NCI-H146 (cell line): ENCODE measurements at places on chromosomes 13 and 19.

GRCh38 chr19:2716722-2717637, 4.2 kb downstream of the DIRAS1 start:
- no peak for DNase-seq

DNA sequence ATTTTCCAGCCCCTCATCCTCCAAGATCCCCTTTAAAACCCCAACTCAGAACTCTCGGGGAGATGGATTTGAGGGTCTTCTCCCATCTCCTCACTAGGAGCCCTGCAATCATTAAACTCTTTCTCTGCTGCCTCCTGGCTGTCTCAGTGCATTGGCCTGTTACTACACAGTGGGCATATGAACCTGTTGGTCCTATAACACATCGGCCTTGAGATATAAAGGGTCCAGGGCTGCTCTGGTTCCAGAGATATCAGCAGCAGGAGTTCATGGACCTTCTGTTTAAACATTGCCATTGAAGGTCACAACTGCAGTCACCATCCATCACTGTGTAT, 3.8 kb upstream of the METTL21C start:
- no peak for DNase-seq

- no peak for DNase-seq
These were observed 551.4 kb upstream of the SGCG start for GRCh38 chr13:22629374-22629773.

GRCh38 chr13:107906131-107906530, 309.2 kb downstream of the LIG4 start:
- DNase-seq: no peak

GRCh38 chr19:16066611-16067104, 9.6 kb upstream of the TPM4 start:
- no peak for DNase-seq

GRCh38 chr13:98487016-98487415, 89.9 kb downstream of the STK24 start:
- DNase-seq: no peak

DNA sequence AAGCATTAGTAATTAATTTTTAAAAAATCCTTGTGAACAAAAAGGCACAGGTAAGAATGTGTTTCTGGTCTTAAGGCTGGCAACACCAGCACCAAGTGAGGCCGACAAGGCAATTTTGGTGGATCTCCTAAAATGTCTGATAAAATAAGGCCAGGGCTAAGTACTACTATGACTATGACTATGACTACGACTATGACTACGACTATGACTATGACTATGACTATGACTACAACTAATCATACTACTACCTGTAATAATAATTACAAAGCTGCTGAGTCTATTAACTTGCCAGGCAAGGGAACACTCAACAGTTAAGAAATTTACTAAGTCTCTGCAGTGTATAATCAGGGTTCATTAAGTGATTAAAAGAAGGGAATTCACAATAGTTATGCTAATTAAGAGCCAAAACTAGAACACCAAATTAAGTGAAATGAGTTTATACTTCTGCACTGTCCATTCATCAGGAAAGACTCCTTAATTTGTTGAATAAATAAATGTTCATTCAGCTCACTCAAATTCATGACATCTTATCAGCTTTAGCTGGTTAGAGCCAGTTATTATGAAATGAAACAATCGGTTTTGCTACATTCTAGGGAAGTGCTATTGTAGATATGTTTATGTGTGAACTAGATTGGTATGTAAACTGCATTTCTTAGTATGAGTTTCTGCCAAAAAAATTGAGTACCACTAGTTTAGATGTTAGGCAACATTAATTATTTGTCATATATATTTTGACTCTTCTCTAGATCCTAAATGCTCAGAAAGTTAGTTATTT, 1626.2 kb upstream of the PCDH20 start:
- DNase-seq: no peak

- no peak for DNase-seq
These were observed 68.8 kb downstream of the ARHGEF7 start for GRCh38 chr13:111183959-111184358.

DNA sequence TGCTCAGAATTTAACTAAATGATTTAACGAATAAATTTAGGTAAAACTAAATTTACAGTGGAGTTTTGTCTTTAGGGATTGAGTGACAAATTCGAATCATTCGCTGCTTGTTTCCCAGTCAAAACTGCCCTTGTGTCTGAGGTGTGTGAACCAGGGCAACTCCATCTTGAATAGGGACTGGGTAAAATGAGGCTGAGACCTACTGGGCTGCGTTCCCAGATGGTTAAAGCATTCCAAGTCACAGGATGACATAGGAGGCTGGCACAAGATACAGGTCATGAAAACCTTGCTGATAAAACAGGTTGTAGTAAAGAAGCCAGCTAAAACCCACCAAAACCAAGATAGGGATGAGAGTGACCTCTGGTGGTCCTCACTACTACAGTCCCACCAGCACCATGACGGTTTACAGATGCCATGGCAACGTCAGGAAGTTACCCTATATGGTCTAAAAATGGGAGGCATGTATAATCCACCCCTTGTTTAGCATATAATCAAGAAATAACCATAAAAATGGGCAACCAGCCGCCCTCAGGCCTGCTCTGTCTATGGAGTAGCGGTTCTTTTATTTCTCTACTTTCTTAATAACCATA, 10.2 kb upstream of the ANKRD10 start:
- DNase-seq: no peak

GRCh38 chr13:66312312-66313087, 917.6 kb downstream of the PCDH9 start:
- DNase-seq: peak; percentile 60

DNA sequence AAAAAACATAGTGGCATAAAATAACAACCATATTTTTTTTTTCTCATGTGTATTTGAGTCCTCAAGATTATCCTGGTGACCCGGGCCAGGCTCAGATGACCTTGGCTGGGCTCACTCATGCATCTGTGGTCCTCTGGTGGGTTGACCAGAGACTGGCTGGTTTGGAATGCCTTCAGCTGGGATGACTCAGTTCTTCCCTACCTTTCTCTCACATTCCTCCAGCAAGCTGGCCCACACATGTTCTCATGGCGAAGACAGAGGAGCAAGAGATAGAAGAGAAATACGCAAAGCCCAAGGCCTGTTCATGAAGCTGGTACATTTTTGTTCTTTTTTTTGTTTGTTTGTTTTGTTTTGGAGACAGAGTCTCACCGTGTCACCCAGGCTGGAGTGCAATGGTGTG, 14.3 kb upstream of the ZNF541 start:
- no peak for DNase-seq

- no peak for DNase-seq
These were observed at the start of gene MBOAT7 for GRCh38 chr19:54189145-54189734. MBOAT7 (minus strand) TSS chr19:54189580; CDS start chr19:54188508, 1,072 bp downstream.

GRCh38 chr13:39765801-39766463, 110.5 kb downstream of the COG6 start:
- DNase-seq: peak; percentile 41

- DNase-seq: no peak
These were observed 964 bp downstream of the PCDH17 start for GRCh38 chr13:57632276-57633140.

GRCh38 chr13:94305463-94305862, 174.0 kb downstream of the DCT start:
- no peak for DNase-seq

DNA sequence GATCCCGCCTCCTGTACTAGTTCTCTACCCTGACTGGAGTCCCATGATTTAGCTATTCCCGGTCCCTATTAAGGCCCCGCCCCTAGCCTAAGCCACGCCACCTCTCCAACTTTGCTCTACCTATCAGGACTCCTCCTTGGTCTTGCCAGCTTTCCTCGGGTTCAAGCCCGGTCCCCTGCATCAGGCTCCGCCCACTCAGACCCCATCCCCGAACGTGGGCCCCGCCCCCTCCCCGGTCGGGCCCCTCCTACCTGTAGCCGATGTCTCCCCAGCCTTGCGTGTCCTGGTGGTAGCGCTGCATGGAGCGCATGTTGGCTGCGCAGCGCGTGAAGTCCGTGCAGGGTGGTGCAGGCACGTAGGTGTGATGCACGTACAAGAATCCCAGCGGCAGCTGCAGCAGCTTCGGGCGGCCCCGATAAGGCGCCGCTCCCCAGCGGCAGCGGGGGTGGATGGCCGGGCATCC, 7.3 kb upstream of the RASAL3 start:
- no peak for DNase-seq

- DNase-seq: no peak
These were observed 416.4 kb downstream of the TSHZ3 start for GRCh38 chr19:30932854-30933253.

DNA sequence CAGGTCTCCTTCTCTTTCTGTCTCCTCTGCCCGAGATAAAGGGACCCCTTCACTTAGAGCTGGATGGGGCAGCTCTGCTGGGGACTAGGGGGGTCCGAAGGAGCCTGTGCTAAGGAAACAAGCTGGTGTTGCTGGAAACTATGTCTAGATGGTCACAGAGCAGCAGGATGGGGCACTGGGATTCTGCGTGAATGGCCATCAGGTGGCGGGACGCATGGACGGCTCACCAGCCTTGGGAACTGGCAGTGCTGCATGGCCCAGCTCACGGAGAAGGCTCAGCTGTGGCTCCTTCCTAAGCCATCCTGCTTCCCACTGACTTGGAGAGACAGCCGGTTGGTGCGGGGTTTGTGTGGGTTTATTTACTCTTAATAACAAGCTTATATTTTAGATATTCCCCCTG, 411.8 kb downstream of the ZNF536 start:
- DNase-seq: no peak

DNA sequence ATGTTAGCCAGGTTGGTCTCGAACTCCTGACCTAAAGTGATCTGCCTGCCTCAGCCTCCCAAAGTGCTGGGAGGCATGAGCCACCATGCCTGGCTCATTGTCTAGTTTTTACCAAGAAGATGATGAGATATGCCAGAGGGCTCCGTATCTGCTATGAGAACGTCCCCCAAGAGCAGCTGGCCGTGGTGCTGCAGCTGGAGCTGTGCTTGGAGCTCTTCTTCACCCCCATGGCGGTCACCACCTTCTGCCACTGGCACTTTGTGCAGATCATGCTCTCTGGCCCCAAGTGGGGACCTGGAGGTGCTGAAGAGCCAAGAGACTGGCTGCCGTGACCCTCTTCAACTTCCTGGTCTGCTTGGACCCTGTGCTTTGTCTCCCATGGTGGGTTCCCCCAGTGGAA, 36.8 kb downstream of the GPR42 start:
- DNase-seq: no peak

- DNase-seq: no peak
These were observed 252.7 kb downstream of the KCNRG start for GRCh38 chr13:50267917-50268316.

DNA sequence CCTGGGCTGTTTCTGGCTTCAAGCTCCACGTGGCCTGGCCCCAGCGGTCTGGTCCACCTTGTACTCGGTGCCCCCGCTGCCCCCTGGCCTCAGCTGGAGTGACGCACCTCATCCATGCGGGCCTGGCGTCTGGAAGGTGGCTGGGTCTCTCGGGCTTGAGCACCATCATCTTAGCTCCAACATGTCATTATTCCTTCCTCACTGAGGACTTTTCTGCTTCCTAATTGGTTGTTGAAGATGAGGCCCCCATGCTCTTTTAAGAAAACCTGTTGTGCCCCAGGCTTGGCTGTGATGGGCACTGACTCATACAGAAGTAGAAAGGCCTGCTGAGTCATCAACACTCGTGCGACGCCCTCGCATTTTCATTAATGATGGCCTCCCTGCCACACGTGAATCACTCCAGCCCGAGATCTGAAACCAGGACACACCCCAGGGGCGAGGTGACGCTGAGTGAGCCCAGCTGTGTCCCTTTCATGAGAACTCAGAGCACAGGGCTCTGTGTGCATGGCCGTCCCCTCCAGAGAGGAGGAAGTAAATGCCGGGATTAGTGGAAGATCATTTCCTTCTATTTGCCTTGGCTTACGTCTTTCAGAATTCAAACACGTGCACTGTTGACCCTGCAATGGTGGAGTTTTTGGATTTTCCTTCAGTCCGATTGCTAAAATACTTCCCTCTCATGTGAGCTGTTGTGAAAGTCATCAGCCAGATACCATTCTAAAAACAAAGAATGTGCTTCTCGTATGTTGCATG, 14.0 kb upstream of the GJA3 start:
- no peak for DNase-seq

- no peak for DNase-seq
These were observed 1.7 kb downstream of the ZNF160 start for GRCh38 chr19:53101518-53101917.

DNA sequence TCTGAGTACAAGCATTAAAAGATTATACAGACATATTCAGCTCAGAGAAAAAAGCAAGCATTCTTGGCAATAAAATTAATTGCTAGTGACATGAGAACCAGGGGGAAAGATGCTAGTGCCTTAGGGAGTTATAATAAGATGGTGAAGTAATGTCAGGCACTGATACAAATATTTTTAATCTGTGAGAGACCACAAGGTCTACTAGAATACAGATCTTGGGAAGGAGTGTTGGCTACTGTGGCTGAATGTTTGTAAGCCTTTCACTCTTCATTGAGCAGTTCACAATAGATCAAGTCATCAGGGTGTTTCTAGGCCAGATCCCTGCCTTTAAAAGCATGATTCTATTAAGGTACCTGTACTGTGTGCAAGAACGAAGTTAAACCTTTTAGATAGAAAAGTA, 16.4 kb downstream of the FREM2 start:
- DNase-seq: no peak

DNA sequence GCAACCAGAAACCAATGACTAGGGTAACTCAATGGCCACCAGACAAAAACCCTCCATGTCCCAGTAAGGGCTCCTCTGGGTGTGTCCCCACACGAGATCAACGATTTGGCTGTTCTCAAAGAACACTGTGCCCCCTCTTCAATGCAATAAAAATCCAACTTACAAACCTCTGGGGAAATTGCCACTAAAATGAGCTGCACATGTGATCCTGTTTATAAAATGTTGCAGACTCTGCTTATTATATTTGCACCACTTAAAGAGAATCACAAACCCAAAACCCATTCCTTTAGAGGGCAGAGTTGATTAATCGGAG, 80.5 kb downstream of the STK24 start:
- DNase-seq: no peak

DNA sequence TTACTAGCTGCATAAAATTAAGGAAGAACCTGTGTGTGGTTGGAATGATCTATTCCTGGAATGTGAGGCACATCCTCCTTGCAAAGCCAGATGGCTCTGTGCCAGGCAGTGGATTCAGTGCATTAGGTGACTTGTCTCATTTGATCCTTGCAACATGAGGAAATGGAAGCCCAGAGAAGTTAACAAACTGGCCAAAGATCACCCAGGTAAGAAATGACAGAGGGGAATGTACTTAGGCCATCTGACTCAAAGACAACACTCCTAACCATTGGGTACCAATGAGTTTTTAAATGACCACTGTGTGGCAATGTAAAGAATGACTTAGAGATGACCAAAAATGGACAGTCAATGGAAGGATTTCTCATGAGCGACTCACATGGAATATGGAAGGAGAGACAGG, 114.2 kb upstream of the RXFP2 start:
- DNase-seq: no peak

- DNase-seq: no peak
These were observed 173.6 kb downstream of the NALCN start for GRCh38 chr13:101242720-101243119.

DNA sequence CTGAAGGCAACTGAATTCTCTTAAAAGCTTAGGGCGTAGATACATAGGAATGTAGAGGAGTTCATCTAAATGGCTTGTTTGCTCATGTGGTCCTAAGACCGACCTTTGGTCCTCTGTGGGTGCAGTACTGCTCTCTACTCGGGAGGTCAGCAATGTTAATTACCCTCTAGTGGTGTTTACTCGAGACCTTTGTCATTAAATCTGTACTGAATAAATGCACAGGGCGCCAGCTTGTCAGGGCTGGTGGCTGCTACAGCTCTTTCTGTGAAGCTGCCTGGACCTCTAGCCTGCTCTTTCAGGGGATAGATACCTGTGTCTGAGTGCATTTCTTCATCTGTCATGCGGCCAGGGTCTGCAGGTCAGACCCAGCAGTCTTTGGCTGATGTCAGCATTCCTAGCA, 29.2 kb upstream of the MPHOSPH8 start:
- DNase-seq: no peak

- no peak for DNase-seq
These were observed 440.0 kb downstream of the ZNF536 start for GRCh38 chr19:30812099-30812678.
